ENCODE measurements at places on chromosomes 3 and 15.
A peak's percentile ranks its signal among the peaks of the same experiment; 100 is the strongest.

DNA sequence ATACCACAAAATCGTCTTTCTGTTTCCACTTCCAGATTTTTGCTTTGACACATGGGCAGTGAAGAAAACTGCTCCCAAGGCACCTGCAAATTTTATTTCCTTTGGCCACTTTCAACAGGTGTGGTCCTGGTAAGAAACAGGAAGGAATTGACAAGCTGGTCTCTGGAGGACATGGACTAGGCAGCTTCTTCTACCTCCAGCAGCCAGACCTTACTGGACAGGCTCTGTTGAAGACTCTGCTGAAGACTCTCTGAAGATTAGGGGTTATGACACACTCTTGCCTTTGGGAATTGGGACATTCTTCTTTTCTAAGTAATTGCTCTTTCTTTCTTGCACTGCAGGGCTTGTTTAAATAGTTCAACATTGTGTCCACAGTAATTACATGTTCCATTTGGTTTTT lies 147.7 kb upstream of the DCBLD2 start:
- DNase-seq, result no peak
- H3K27ac ChIP-seq, result no peak overlapping the region
- no peaks in the 10 kb centered on the region for H3K27me3 ChIP-seq
- H3K4me1 ChIP-seq, result no peaks in the 10 kb centered on the region

DNA sequence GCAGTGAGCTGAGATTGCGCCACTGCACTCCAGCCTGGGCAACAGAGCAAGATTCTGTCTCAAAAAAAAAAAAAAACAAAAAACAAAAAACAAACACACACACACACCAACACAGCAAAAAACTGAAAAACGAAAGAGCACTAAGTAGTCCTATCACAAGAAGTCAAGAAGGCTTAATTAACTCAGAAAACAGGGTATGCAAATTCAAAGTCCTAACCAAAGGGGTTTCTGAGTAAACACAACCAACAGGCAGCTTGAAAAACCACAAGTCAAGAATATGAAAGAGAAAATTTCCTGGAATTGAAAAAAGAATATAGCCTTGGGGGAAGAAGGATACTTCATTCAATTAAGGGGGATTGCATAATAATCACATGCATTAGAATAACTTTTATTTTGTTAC lies 37.7 kb upstream of the PARP14 start:
- no peak overlapping the region for H3K4me3 ChIP-seq
- no peak for DNase-seq
- H3K27ac ChIP-seq, result no peak overlapping the region
- H3K27me3 ChIP-seq, result no peaks in the 10 kb centered on the region
- H3K36me3 ChIP-seq, result no peaks in the 10 kb centered on the region

GRCh38 chr3:50325497-50326181 lies 2.4 kb downstream of the TUSC2 start:
- no peak overlapping the region for H3K4me3 ChIP-seq
- H3K4me1 ChIP-seq, result peaks cover 24% of the 10 kb centered on the region
- no peak for DNase-seq

GRCh38 chr15:75921732-75922703 lies 18.3 kb downstream of the FBXO22 start:
- H3K4me1 ChIP-seq, result peaks cover 17% of the 10 kb centered on the region
- no peak overlapping the region for H3K4me3 ChIP-seq
- no peaks in the 10 kb centered on the region for H3K36me3 ChIP-seq
- no peaks in the 10 kb centered on the region for H3K27me3 ChIP-seq
- H3K27ac ChIP-seq, result no peak overlapping the region

DNA sequence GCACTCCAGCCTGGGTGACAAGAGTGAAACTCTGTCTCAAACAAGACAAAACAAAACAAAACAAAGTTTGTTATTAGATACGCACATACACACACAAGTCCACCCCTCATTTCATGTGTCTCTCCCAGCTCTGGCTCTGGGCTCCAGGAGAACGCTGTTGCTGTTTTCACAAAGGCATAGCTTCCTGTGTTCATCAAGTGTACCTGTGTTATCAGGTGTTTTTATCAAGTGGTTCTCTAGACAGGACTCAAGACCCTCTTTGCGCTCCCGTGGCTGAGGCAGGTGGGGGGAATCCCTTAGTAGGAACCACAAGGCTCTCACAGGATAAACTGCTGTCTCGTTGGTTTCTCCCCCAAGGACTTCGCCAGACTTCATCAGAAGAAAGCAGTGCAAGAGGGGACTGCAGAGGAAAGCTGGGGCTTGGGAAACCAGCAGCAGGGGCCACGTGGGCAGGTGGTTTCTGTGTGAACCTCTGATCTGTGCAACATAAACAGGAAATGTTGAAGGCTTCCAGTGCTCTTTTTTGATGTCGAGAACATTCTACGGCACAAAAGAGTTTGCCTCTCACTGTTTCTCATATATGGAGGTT lies 6.9 kb upstream of the PPP1R2 start:
- no peaks in the 10 kb centered on the region for H3K36me3 ChIP-seq
- no peaks in the 10 kb centered on the region for H3K27me3 ChIP-seq
- peak; percentile 90 for DNase-seq
- peak overlapping the region; percentile 48 for H3K27ac ChIP-seq
- peak overlapping the region; percentile 74 for H3K4me3 ChIP-seq

GRCh38 chr15:66722757-66723540 lies 20.9 kb downstream of the SMAD6 start:
- H3K4me3 ChIP-seq, result no peak overlapping the region
- H3K27me3 ChIP-seq, result no peaks in the 10 kb centered on the region
- no peak overlapping the region for H3K27ac ChIP-seq

- DNase-seq, result no peak
- H3K27me3 ChIP-seq, result no peaks in the 10 kb centered on the region
- H3K27ac ChIP-seq, result no peak overlapping the region
- H3K4me3 ChIP-seq, result no peak overlapping the region
These were observed 347.4 kb downstream of the PDCD6IP start for GRCh38 chr3:34145796-34146195.

DNA sequence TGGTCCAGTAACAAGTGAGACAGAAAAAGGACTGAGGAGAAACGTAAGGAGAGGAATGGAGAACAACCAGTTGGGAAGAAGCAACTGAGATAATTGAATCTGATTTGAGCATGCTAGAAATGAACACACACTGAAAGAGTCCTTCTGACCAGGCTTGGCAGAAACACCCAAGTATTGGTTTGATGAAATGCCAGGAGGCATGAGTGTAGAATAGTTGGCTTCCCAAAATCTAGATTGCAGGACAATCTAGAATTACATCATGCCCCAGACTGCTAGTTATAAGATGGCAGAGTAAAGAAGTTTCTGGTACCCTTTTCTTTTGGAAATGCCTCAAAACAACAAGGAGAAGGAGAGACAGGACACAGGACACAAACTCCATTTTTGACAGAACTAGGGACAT lies 189.7 kb upstream of the STT3B start:
- H3K27me3 ChIP-seq, result no peaks in the 10 kb centered on the region
- no peaks in the 10 kb centered on the region for H3K36me3 ChIP-seq
- DNase-seq, result no peak
- H3K4me1 ChIP-seq, result no peaks in the 10 kb centered on the region
- H3K4me3 ChIP-seq, result no peak overlapping the region

DNA sequence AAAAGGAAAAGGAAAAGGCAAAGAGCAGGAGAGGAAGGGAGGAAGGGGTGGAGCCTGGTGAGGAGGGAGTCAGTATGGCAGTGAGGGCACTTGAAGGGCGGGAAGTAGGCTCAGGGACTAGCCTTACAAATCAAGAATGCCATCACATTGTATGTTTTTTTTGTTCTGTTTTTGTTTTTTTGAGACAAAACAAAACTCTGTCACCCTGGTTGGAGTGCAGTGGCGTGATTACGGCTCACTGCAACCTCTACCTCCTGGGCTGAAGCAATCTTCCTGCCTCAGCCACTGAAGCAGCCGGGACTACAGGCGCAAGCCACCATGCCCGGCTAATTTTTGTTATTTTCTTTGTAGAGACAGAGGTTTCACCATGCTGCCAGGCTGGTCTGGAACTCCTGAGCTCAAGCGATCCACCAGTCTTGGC lies 10.5 kb upstream of the PIK3CB start:
- no peak for DNase-seq
- no peaks in the 10 kb centered on the region for H3K4me1 ChIP-seq
- no peak overlapping the region for H3K4me3 ChIP-seq
- H3K27me3 ChIP-seq, result no peaks in the 10 kb centered on the region
- no peaks in the 10 kb centered on the region for H3K36me3 ChIP-seq

DNA sequence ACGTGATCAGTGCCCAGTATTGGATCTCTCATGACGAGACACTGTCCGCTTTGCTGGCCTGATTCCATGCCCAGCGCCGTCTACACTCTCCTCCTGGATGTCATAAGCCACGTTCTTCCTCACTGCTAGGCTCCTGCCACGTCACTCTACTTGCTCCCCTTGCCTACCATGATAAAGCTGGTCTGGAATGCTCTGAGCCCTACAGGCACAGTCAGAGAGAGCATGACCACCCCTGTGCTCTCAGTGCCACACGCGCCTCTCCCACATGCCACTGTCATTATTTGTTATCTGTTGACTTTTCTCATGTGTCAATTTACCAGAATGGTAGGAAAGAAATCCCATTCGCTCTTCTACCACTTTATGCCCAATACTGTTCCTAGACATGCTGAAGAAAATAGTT lies 148.6 kb downstream of the ANO10 start:
- no peak overlapping the region for H3K27ac ChIP-seq
- no peaks in the 10 kb centered on the region for H3K27me3 ChIP-seq
- peaks cover 22% of the 10 kb centered on the region for H3K4me1 ChIP-seq
- H3K36me3 ChIP-seq, result no peaks in the 10 kb centered on the region

GRCh38 chr3:171846597-171846996 lies 3.4 kb downstream of the TMEM212 start:
- no peaks in the 10 kb centered on the region for H3K27me3 ChIP-seq
- H3K36me3 ChIP-seq, result no peaks in the 10 kb centered on the region
- DNase-seq, result no peak
- no peak overlapping the region for H3K4me3 ChIP-seq
- H3K27ac ChIP-seq, result no peak overlapping the region

DNA sequence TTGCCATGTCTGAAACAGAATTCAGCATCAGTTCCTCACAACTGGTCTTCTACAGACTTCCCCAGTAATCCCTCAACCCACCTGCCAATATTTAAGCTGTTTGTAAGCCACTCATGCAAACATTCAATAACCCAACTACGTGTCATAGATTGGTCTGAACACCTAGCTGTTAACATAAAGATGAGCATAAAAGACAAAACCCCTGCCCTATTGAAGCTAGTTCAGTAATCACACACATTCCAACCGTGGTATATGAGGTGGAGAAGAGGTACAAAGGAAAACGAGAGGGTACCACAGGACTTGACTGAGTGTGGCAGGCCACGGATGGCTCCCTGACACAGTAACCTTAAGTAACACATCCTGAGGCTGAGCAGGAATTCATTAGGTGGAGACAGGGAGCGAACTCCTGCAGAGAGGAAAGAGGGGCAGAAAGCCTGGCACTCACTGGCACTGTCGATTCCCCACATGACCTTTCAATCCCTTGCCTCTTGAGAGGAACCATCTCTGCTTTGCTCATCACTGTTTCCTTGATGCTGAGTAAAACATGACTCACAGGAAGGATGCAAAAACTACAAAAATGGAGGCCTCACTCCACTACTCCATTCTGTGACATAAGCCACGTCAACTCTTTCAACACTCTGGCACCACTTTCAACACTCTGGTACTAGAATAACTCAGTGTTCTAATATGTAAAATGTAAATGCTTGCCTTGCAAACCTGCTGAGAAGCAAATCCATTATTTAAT lies 31.3 kb downstream of the RPN1 start:
- no peaks in the 10 kb centered on the region for H3K27me3 ChIP-seq
- H3K27ac ChIP-seq, result no peak overlapping the region
- peaks cover 21% of the 10 kb centered on the region for H3K4me1 ChIP-seq

- no peak overlapping the region for H3K27ac ChIP-seq
- DNase-seq, result no peak
- H3K4me1 ChIP-seq, result no peaks in the 10 kb centered on the region
- no peak overlapping the region for H3K4me3 ChIP-seq
- no peaks in the 10 kb centered on the region for H3K36me3 ChIP-seq
These were observed 315.0 kb upstream of the LRRFIP2 start for GRCh38 chr3:37489355-37489754.

DNA sequence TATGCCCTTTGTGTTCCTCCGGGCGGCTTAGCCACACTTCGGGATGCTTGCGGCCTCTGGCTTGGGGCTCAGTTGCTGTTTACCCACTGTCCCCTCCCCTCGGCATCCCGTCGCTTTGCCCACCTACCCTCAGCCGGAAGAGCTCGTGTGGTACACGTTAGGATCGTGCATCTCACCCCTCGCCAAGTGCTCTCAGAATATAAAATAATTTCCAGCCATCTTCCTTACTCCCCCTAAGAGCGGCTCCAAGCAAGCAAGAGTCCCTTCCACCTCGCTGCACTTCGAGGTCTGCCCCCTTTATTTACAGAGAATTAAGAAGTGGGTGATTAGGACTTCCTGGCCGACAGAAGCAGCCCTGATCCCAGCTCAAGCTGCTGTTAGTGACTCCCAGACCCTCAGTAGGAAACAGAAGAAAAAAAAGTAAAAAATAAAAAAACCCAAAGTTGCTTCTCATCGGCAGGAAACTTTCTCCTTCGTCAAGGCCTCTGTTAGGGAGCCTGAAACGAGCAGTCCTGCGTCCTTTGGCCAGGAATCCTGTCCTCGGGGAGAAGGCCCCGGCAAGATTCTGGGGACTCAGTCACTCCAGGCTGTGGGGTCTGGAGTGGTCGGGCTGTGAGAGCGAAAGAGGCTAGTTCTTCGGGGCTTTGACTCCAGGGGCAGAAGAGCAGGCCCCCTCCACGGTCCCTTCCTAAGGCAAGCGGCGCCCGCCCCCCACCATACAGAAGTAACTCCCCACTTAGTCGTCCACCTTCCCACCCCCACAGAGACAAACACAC lies 3.0 kb downstream of the MEIS2 start:
- peaks cover 26% of the 10 kb centered on the region for H3K4me1 ChIP-seq
- peak overlapping the region; percentile 73 for H3K27ac ChIP-seq
- H3K4me3 ChIP-seq, result no peak overlapping the region

DNA sequence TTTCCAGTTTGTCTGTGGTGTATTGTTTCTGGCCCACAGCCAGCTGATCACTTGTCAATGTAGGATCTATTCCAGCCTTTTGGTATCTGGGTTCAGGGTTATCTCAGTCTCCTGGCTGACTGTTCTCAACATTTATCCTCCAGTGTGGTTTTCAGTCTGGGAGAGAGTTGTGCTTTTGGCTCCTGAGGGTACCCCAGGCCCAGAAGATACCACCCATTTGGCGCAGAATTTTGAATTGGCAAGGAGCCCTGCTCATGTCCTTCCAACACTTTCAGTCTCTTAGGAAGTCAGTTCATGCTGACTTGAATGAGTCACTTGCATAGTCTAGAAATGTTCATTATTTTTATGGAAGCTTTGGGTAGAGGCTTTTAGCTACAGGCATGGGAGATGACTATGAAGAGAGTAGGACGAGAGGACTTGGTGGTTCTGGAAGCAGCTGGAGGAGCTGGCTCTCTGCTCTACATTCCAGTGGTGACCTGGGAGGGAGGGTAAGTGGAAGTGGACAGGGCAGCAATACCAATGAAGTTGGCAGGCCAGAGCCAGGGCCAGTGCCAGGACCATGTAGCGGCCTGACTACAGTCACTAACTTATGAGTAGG lies 7.2 kb downstream of the POLR2H start:
- no peak for DNase-seq
- H3K4me1 ChIP-seq, result peaks cover 14% of the 10 kb centered on the region
- no peaks in the 10 kb centered on the region for H3K27me3 ChIP-seq
- H3K4me3 ChIP-seq, result no peak overlapping the region
- peaks cover 10% of the 10 kb centered on the region for H3K36me3 ChIP-seq
